ENCODE measurements at places on chromosomes 6 and 20. TPM values are rescaled to one million over a fixed set of nuclear protein-coding genes. Genes with fewer than 3 reads are reported as not detected.
A peak's percentile ranks its signal among the peaks of the same experiment; 100 is the strongest.

Gene KCNQ2
- total RNA-seq: 0.49 TPM

DNA sequence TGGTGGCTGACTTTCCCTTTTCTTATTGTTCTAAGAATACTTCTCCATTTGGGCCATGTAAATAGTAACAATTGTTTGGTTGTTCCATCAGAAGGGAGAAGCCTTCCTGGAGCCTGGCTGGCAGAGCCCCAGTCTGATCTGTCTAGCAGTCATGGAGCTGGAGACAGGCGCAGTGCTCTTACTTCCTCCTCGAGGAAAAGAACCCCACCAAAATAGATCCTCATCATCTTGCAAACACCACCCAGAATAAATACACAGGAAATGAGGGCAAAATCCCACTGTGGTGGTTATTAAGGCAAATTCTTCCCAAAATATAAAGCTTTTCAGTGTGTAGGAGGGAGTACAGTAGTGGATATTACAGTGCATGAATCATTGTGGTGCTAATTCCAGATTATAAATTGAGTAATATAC is 195.1 kb upstream of the SGK1 start:
- no peak for DNase-seq

Gene PRKN
- 3.6 TPM for total RNA-seq

GRCh38 chr20:32116079-32116521 is 6.6 kb downstream of the TM9SF4 start:
- no peak for DNase-seq

- no peak for DNase-seq
These were observed 116.3 kb downstream of the FAXC start for GRCh38 chr6:99233219-99233618.

DNA sequence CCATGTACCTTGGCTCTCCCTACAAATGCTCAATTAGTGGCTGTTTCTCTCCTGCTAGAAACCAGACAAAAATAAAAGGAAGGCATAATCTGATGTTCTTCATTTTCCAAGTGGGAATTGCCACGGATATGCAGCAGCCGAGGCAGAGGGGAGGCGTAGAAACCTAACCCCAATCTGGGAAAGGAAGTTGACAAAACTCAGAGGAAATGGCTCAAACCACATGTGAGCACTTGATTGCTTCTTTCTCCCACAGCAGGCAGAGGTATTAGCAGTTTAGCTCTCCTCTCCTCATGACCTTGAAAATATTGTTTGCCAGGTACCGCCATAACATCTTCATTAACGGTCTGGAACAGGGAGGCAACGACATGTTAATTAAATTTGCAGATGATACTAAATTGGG is 3.8 kb upstream of the MLN start:
- DNase-seq: no peak

DNA sequence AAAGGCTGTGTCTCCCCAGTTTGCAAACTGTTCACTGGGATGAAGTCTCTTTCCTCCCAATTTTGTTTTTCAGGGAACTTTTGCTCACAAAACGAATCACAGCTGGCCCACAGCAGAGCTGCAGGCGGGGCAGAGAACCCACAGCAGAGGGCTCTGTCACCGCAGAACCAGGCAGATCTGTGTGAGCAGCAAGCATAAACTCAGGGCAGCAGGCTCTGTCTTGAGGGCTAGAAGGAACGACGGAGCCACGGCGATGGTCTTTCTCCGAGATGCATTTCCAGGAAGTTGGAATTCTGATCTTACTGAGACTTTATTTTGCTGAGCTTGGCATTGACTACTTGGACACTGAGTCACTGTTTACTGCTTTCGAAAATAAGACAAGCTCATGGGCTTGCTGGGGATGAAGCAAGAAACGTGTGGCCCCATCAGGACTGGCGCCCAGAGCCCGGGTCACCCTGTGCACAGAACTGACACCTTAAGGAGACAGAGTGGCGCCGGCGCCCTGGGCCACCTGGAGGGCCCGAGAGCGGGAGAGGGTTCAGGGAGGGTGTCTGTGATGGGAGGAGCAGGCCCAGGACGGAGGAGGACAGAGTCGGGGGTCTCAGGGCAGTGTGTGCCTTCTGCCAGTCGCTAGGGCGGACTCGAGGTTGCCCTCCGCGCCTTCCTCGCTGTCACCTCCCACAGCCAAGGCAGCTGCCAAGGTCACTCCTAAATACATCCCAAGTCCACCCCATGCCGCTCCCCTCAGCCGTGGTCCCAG is 106.3 kb upstream of the NXT1 start:
- DNase-seq: no peak

DNA sequence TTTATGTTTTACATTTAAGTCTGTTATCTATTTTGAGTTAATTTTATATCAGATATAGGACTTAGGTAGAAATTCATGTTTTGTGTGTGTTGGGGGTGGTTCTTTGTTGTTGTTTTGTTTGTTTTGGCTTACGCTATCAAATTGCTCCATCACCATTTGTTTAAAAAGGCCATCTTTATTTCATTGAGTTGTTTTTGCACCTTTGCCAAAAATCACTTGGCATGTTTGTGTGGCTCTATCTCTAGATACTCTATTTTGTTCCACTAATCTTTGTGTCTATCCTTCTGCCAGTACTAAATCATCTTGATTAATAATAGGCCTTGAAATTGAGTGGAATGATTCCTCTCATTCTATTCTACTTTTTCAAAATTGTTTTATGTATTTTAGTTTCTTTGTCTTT is 7.4 kb downstream of the CYP39A1 start:
- DNase-seq: no peak

DNA sequence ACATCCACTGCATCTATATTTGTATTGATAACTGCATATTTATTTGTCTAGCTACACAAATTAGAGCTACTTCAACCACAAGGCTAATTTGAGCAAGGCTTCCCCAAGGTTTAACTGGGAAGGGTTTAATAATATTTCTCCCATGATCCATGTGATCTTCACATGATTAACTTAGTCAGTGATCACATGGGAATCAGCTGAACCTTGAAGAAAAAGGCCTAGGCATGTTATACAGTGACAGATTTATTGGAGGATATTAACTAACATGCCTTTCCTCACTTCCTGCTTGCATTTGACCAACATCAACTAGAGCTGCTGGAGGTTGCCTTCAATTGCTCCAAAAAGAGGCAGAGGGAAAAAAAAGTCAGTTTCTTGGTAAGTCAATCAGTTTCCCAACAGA is 417.0 kb downstream of the HAO1 start:
- no peak for DNase-seq

- DNase-seq: no peak
These were observed 268.0 kb downstream of the TFAP2A start for GRCh38 chr6:10146715-10147451.

GRCh38 chr20:16423311-16424212 is 149.7 kb downstream of the KIF16B start:
- no peak for DNase-seq

GRCh38 chr6:105459049-105459448 is 56.2 kb upstream of the PREP start:
- peak; percentile 38 for DNase-seq

Gene NKAPL
- total RNA-seq: not detected

Gene DEF6
- total RNA-seq: 221 TPM

- no peak for DNase-seq
These were observed 166.1 kb downstream of the GMPR start for GRCh38 chr6:16404456-16404855.

DNA sequence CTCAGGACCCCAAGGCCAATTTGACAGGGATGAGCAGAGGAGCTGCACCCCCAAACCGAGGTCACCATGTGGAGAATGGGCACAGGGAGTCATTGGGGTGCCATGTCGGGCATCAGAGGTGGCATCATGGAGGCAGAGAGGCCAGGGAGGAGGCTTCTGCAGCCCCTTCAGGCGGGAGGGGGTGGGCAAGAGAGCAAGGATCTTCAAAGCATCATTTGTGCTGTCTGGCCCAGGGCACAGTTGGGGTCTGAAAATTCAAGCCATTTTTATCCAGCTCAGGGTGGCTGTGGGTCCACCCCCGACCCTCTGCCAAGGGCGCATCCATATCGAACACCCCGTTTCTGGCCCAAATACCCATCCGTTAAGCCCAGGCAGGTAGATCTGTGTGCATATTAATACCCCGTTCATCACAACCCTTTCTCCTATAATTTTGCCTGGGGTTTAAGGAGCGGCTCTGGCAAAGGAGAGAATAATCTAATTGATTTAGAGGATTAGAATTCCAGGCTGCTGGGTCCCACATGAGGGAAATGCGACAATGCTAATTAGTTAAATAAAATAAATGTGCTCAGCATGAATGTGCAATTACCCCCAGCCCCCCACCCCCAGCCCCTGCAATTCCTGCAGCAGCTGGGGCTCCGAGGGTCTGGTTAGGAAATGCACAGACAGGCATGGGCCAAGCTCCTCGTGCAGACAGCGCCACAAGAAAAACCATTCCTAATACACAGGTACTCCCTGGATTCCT is 31.9 kb downstream of the VSTM2L start:
- no peak for DNase-seq

- DNase-seq: peak; percentile 44
These were observed 6.9 kb upstream of the HELZ2 start for GRCh38 chr20:63580796-63581461.

Gene SYS1
- total RNA-seq: 86.9 TPM

- no peak for DNase-seq
These were observed 161.2 kb upstream of the SUPT3H start for GRCh38 chr6:45538641-45539547.

DNA sequence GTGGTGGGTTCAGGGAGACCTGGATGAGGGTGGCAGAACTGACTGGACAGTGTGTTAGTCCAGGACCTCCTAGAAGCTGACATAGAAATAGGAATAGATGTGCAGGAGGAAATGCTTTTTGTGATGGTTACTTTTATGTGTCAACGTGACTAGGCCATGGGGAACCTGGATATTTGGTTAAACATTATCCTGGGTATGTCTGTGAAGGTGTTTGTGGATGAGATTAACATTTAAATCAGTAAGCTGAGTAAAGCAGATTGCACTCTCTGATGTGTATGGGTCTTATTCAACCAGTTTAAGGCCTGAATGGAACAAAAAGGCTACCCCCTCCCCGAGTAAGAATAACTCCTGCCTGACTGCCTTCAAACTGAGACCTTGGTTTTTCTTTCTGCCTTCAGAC is 219.3 kb downstream of the DHX35 start:
- DNase-seq: no peak

- DNase-seq: peak; percentile 17
These were observed 828 bp downstream of the HCK start for GRCh38 chr20:32052778-32053362.

Gene LAMA5
- 0.68 TPM for total RNA-seq

Gene AIF1
- total RNA-seq: 18.1 TPM

DNA sequence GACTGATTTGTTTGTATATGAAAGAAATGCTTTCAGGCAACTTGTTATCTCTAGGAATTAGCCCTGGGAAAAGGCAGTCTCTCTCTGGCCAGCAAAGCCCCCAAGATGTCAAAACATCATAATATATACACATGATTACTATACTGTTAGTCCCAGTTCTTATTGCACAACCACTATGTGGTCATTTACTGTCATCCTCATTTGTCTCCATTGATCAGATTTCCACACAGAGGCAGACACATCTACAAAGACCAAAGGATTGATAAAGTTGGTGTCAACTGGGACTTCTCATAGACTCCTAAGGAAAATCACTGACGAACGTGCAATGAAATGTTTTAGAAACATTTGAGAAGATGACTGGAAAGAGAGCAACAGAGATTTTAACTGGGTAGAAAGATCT is 71.9 kb upstream of the POPDC3 start:
- DNase-seq: no peak

Gene NKAIN2
- not detected for total RNA-seq

GRCh38 chr20:38407321-38407720 is 27.8 kb downstream of the SNHG17 start:
- DNase-seq: no peak

Gene SSTR4
- total RNA-seq: not detected

GRCh38 chr20:10622657-10623418 is 51.0 kb downstream of the JAG1 start:
- DNase-seq: no peak

DNA sequence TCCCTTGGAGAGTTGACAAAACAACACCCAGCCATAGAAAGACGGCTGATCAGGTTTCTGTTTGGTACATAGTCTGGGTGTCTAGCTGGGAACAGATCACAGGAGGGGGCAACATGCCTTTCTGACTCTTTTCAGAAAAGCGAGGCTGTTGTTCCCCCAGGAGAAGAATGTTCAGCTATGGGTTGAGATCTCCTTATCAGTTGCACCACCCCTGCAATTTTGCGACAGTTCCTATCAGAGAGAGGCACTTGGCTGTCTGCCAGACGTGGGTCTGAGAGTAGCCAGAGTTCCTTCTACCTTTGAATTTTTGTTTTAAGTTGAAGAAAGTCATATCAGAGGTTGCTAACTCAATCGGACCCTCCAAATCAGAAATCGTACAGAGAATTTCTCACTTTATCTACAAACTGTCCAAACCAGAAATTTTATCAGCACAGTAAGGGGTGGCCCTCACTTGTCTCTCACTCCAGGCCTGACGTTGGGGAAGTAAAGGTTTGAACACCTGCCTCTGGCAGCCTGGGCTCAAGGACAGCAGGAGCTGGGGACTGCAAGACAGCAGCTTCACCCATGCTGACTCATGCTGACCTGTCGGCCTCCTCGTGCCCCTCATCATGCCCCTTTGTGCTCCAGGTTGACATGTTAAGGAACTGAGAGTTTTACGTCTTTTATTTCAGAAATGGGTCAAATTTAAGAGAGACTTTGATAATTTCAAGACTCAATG is 42.3 kb downstream of the TMC2 start:
- DNase-seq: no peak

DNA sequence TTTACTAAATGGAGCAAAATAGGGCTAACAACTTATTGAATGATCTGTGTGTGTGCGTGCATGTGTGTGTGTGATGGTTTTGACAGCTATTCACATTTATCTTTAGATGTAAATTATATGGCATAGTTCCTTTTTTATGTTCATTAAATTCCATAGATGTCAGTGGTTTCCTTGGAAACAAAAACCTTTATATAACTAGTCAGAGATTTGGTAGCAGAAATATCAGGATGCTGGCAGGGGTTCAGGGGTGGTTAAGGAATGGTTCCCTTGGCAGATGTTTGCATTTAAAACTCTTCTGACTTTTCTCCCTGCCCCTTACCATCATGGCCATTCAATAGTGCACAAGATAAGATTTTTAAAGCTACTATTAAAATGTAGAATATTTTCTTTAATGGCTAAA is 256.6 kb downstream of the PLCB1 start:
- DNase-seq: no peak

Gene TP53INP2
- 1.8 TPM for total RNA-seq

- no peak for DNase-seq
These were observed 49.1 kb upstream of the THBS2 start for GRCh38 chr6:169302716-169303115.

- DNase-seq: no peak
These were observed 13.0 kb downstream of the CFAP61 start for GRCh38 chr20:20065361-20065760.

- DNase-seq: no peak
These were observed 6.3 kb upstream of the SMIM28 start for GRCh38 chr6:138371452-138371711.

- DNase-seq: no peak
These were observed 9.2 kb upstream of the DEFB110 start for GRCh38 chr6:50030777-50031562.

All from T-cell (primary cell).